ENCODE measurements at places on chromosomes 7 and 10.

- no peak for DNase-seq
Measured at GRCh38 chr7:50153148-50153547, 60.1 kb upstream of the ZPBP start.

- DNase-seq, result no peak
Measured at GRCh38 chr7:77570330-77571011, 33.4 kb downstream of the PTPN12 start.

GRCh38 chr7:155278921-155279320 is 18.8 kb upstream of the INSIG1 start:
- no peak for DNase-seq

DNA sequence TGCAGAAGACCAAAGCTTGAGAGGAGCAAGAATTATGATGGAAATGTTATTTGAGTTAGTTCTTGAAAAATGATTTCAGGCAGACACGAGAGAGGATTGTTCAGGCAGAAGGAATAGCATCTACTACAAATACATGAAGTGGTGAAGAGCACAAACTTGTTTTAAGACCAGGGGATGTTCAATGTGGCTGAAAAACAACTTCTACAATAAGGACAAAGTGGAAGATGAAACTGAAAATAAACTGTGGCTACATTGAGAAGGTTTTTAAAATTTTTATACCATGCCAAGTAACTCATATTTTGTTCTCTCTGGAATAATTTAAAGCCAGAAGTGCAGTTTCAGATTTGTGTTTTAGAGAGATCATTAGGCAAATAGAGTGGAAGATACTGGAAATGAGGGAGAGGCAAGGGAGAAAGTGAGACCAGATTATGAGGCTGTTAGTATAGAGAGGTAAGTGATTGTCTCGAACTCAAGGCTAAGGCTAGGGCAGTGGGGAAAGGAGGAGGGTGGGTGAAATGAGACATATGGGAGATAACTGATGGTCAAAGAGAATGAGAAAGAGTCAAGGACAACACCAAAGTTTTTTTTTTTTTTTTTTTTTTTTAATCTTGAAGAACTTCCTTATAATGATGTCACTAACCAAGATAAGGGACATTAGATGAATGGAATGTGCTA is 115.4 kb downstream of the MDFIC start:
- no peak for DNase-seq

DNA sequence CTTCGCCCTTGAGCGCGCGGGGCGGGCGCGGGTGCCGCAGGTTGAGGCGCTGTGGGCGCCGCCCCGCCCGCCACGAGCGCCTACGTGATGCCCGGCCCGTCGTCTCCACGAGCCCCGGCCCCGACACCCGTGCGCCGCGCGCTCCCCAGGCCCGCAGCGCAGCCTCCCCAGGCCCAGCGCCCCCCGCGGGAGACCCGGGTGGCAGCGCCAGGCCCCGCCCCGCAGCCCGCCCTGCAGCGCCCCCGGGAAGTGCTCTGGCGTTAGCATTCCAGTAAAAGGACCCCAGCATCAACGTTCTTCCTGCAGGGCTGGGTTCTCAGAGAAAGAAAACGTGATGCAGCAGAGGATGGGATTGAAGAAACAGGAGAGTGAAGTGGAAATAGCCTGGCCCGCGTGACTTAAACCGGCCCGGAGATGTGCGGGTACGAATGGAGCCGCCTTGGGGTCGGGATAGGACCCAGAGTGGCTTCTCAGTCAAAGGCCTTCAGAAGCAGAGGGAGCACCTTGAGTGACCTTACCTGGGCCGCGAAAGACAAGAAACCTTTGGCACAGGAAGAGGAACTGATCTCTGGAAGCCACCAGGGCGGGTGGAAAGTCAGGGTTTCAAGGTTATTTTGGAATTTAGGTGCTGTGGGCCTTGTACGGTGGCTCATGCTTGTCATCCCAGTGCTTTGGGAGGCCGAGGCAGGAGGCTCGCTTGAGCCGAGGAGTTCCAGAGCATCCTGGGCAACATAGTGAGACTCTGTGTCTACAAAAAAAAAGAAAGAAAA is 1.8 kb downstream of the PFKP start:
- DNase-seq, result peak; percentile 69

GRCh38 chr10:71086439-71087080 is 125.8 kb upstream of the UNC5B start:
- no peak for DNase-seq

DNA sequence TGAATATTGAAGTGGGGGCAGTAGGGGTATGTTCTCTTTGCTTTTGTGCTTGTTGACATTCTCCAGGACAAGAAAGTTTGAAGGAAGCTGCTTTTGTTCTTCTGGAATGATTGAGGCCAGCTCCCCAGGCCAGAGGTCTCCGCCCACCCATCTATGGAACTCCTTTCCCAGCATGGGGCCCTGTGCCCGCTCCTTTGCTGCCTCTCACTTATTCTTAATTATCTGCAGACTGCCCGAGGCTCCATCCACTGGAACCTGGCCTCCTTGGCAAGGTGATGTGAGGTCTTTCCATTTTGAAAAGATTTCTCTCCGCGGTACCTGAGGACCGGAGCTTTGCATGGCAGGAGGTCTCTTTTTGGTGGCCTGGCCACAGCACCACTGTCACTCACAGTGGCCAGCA is 39.3 kb upstream of the MKI67 start:
- no peak for DNase-seq

DNA sequence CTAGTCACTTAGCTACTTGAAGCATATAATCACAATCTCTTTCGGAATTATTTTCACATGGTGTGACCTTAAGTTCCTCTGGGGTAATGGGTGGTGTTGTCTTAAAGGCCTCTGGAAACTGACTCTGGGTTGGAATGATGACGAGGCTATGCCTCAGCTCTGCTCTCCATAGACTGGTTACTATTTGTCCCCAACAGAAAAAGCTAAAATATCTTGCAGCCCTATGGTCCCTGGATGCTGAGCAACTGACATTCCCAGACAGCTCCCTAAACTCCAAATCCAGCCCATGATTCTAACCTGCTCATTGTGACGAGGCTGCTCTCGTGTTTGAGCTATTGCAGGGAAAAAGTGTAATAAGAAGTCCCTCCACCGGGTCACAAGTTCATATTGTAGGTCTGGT is 51.6 kb downstream of the HBP1 start:
- DNase-seq, result no peak

GRCh38 chr7:100896732-100897608 is 1.3 kb upstream of the ACHE start:
- peak; percentile 70 for DNase-seq

DNA sequence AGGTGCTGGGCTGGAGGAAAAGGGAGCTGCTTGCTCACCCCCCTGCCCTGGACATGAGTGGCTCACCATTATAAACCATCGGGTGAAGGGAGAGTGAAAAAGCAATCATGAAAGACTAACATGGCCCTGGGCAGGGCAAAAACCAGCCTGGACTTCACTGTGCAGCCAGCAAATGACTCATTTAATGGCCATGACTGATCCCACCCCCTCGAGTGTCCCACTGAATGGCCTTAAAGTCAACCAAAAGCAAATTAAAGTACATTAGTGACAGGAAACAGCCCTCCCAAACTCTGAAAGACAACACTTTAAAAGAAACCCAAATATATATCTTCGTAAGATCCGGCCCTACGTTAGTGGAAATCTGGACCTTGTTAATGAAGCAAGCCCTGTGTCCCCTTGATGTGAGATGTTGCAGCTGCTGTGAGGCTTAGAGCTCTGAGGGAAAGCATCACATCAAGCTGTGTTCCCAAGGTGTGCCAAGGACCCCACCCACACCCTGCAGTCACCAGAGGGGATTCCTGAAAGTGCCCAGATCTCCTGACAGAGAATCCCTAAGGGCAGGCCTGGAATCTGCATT is 31.2 kb downstream of the ADCYAP1R1 start:
- no peak for DNase-seq

- DNase-seq, result no peak
Measured at GRCh38 chr7:32177232-32177631, 107.0 kb upstream of the PDE1C start.

- peak; percentile 75 for DNase-seq
Measured at GRCh38 chr7:1537535-1538412, 7.3 kb downstream of the MAFK start.

DNA sequence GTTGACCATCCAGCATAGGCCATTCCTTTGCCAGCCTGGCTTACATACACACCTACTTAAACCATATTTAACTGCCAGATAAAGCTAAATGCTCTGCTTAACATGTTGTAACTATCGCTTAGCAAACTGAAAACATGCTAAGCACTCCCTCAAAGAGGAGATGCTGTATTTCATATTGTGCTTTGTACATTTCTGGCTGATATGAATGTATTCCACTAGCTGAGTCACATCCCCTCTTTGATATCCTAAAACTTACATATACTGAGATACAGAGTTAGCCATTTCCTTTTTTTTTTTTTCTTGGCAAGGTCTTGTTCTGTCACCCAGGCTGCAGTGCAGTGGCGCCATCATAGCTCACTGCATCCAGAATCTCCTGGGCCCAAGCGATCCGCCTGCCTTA is 99.4 kb downstream of the TPST1 start:
- no peak for DNase-seq

DNA sequence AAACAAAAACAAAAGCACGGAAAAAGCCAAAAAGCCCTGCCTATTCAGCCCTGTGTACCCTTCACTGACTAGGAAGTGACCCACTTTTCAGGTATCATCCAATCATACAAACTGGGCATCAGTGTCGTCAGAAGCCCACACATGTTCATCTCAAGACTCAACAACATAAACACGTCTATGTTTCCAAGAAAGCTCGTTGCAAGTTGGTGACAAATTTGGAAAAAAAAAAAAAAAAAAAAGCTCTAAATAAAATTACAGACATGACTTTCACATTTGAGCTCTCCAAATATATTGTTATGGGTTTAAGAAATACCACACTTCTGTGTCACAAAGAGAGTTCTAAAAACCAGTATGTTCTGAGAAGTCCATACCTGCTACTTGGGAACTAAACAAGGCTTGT is 204.7 kb upstream of the KLF14 start:
- no peak for DNase-seq
